Memory B cell (primary cell): ENCODE measurements at places on chromosomes 7 and 10.

DNA sequence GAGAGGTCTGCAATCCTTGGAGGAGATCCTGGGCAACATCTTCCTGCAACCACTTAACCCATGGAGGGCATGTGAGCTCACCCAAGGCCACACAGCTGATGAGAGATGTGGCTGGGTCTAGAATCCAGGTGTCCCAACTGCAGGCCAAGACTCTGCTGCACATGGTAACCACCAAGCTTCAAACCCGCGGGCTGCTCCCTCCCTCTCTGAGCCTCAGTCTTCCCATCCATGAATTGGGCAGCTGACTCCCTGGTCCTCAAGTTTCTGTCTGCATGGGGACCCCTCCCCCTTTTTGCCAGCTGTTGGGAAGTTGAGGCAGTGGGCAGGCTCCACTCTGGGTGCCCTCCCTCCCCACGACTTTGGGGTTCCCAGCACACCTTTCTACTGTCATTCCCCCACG, 20.9 kb upstream of the INMT start:
- DNase-seq = no peak

- no peak for DNase-seq
These were observed 433.9 kb downstream of the GLRX3 start for GRCh38 chr10:130570074-130570473.

- DNase-seq = no peak
These were observed 26.7 kb downstream of the MKLN1 start for GRCh38 chr7:131354390-131354789.

DNA sequence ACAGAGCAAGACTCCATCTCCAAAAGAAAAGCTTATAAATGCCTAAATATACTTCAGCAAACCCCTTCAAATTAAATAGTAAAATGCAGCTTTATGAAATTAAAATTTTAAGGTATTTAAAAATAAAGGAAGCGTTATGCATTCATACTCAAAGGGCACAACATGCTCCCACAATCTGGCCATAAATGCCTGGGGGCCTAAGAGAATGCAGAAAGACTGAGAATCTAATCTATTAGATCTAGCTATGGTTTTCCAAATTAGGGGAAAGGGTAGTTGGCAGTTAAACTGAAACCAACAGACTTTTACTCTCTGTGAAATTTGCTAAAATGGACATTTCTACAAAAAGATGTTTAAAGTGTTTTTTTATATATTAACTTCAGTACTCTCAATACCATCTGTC, 40.6 kb downstream of the SORBS1 start:
- no peak for DNase-seq
